ENCODE measurements at places on chromosomes 13 and 19. TPM values are rescaled to one million over a fixed set of nuclear protein-coding genes. Genes with fewer than 3 reads are reported as not detected.

Gene ZNF765
- 9.3 TPM for total RNA-seq

Gene ZSCAN22
- 3.6 TPM for total RNA-seq

Gene CABP5
- not detected for total RNA-seq

Gene SLITRK1
- total RNA-seq: not detected

Gene TPTE2
- 0.14 TPM for total RNA-seq

Gene ZNF723
- not detected for total RNA-seq

Gene GIPR
- 4.7 TPM for total RNA-seq

Gene NXNL1
- not detected for total RNA-seq

Gene MYO1F
- 385 TPM for total RNA-seq

Gene CEACAM7
- total RNA-seq: not detected

Gene SELENOV
- not detected for total RNA-seq

Gene NLRP7
- not detected for total RNA-seq

Gene C19orf18
- total RNA-seq: 0.34 TPM

Gene PRTN3
- total RNA-seq: not detected

Gene KLK12
- total RNA-seq: not detected

Gene PNMA8B
- total RNA-seq: not detected

Gene PEAK3
- total RNA-seq: 0.84 TPM

Gene ZNF304
- 6.9 TPM for total RNA-seq

Measured in T-helper 2 cell treated with Interferon-gamma antibody and Interleukin-4, amounts not matched to agents 100 ng/mL and 5 ng/mL, for 36 hours (primary cell).